ENCODE measurements at places on chromosomes 5 and 9.
A peak's percentile ranks its signal among the peaks of the same experiment; 100 is the strongest.

GRCh38 chr5:33854733-33855151, 37.0 kb downstream of the ADAMTS12 start:
- DNase-seq: no peak

DNA sequence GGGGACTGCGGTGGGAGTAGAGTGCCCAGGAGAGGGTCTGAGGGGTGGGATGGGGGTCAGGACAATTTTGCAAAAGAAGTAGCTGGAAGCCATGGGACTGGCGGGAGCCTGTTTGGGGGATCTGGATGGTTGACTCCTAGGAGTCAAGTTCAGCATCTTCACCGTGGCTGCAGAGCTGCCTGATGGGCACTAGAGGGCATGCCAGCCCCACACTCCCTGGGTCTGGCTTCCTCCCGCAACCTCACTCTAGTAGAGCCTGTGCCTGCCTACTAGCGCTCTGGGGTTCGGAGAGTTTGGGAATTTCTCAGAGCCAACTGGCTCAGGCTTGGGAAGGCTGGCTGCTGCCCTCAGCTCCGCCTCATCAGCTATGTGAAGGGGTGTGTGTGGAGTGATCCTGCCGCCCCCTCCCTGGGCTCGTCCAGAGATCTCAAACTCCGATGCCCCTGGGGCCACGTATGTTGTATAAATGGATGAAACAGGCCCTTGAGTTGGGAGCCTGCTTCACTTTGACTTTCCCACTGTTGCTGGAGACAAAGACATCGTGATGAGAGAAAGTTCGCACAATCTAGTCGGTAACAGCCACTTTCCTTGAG, 10.8 kb downstream of the TSPAN17 start:
- DNase-seq: peak; percentile 86

DNA sequence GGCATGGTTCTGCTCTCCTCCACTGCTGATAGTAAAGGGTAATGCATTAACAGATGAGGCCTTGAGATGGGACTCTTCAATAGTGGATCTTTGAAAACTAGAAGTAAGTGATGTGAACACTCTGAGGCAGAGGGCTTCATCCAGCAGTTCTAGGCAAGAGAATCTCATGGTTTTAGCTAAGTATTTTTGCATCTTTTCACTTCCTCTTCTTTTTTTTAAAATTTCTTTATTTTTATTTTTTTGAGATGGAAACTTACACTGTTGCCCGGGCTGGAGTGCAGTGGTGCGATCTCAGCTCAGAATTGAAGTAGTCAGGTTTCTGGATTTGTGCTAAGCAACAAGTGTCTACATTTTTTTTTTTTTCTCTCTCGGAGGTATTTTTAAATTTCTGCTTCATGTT, 101.9 kb downstream of the MTRR start:
- DNase-seq: no peak

GRCh38 chr5:32421075-32421474, 23.5 kb downstream of the ZFR start:
- DNase-seq: no peak

- DNase-seq: no peak
These were observed 32.9 kb upstream of the SLC36A1 start for GRCh38 chr5:151414536-151414935.

DNA sequence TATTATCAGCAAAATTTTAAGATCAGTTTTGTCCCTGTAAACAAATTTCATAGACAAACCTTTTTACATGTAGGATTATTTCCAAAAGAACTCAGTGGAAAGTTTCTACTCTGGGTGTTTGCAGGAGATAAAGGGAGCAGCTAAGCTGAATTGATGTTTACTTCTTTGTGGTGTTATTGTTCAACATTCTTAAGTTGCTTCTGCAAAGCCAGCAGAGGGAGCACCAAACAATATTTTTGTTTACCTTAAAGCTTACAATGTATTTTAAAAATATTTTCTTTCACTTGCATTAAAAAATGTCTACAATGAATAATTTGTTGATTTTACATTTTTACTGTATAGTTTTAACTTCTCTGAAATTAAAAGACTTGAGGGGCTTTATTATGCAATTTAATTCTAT, 135.4 kb downstream of the ATG10 start:
- DNase-seq: no peak

DNA sequence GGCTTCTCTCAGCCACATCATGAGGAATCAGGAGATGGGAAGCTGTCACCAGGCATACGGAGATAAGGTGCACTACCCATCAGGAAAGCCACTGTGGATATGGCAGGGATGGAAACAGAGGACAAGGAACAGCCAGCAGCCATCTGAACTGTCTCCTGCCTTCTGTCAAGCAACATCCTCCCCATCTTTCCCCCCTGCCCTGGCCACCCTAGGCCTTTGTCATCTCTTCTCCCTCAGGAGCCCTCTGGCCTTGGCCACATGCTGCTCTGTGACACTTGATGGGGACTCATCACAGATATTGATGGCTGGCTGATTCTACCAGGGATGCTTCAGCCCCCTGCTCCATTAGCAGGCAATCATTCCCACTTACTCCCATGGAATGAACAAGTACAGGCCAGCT, 21.1 kb upstream of the MEIKIN start:
- DNase-seq: no peak

GRCh38 chr5:66863243-66864170, 267.3 kb downstream of the MAST4 start:
- DNase-seq: no peak

- no peak for DNase-seq
These were observed 173.7 kb upstream of the POU5F2 start for GRCh38 chr5:93915142-93915553.

DNA sequence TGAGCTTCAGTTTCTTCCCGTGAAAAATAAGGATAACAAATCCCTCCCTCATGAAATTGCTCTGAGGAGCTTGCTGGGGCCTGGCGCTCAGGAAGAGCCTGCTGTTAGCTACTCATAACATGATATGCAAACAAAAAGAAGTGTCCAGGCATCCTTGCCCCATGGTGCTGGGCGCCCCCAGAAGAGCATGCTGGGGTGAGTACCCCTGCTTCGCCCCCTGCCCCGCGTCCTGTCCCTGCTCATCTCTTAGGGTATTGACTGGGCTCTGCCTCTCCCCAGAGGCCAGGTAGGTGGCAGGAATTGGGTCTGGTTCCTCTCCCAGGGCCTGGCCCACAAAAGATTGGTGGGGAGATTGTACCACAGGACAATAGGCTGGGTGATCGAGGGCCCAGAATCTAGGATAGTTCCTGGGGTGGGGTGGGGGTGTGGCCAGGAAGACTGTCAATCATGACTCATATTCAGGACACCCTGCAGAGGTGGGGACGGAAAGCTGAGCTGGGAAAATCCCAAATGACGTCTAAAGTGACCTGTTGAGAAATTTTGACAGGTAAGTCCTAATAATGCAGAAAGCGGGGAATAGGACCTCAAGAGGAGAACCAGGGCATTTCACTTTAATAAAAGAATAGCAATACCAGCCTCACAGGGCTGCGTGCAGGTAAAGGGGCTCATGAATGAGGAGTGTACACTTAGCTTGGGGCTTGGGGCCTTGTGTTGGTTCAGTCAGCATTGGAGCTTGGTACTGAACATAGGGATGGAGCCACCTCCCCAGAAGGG, 8.9 kb downstream of the PITX1 start:
- DNase-seq: no peak

- no peak for DNase-seq
These were observed 42.7 kb upstream of the LIFR start for GRCh38 chr5:38598994-38599617.
